Esophagus muscularis mucosa (tissue), 4 donors: ENCODE measurements at places on chromosomes 7 and 10. TPM values are rescaled to one million over a fixed set of nuclear protein-coding genes. Genes with fewer than 3 reads are reported as not detected.
A peak's percentile ranks its signal among the peaks of the same experiment; 100 is the strongest.

DNA sequence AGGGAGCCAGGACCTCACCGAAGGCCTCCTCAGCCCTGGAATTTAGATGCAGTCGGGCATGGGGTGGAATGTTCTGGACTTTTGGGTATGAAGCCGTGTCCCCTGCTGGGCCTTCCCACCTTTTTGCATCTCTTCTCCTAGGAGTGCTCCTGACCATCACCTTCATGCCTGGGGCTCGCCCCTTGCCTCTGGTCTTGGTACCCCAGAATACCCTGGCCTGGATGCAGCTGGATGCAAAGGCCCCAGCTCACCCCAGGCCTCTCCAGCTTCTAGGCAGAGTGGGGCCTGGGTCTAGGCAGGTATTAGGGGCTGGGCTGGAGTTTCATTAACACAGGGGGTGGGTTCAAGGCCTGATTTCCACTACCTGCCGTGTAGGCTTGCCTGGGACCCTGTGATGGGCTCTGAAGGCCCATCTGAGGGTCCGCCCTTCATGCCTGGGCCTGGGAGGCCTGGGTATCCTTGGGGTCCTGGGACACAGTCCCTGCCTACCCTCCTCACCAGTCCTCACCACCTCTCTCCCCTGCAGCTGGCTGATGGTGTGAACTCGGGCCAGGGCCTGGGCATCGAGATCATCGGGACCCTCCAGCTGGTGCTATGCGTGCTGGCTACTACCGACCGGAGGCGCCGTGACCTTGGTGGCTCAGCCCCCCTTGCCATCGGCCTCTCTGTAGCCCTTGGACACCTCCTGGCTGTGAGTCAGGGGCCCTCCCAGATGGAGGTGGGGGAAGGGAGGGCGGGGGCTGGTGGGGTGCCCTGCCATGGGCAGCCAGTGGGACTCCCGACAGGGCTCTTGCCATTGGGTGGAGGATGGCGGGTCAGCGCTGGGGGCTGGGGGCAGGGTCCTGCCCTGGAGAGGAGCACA lies 10.1 kb downstream of the AQP1 start:
- no peak for DNase-seq

GRCh38 chr10:29437871-29438270 lies 149.0 kb downstream of the LYZL1 start:
- DNase-seq: no peak

- DNase-seq: peak; percentile 78
Measured at GRCh38 chr7:47896809-47897423, 51.4 kb downstream of the PKD1L1 start.

GRCh38 chr10:6815346-6815745 lies 235.3 kb upstream of the PRKCQ start:
- DNase-seq: no peak

- no peak for DNase-seq
Measured at GRCh38 chr10:65670087-65670486, 1255.7 kb upstream of the LRRTM3 start.

DNA sequence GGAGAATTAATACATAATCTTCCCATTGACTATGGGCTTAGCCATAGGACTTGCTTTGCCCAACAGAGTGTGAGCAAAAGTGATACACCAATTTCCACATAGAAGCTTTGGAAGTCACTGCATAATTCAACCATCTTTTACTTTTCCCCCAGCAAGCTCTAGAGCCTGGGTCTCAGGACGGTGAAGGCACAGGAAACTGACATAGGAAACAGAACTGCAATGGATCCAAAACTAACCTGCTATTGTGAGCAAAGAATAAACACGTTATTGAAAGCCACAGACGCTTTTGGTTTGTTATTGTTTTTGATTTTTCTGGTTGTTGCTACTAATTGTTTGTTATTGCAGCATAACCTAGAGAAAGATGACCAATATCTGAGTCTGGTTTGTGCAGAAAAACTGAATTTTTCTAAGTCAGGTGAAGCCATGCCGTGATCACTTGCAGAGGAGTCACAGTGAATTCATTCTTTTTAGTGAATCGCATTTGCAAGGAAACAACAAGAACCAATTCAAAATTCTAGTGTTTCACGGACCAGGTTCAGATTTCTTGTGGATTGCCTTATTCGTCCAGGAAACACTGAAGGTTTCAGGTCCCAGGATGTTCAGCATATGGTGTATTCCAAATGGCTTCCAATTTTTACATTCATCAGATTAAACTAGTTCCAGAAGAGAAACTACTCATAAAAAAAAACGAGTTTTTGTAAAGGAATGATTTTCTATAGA lies 52.8 kb downstream of the CUBN start:
- DNase-seq: no peak

The TYW1B gene
- total RNA-seq: 4.3 TPM
